T-helper 2 cell treated with Interferon-gamma antibody and Interleukin-4, amounts not matched to agents 100 ng/mL and 5 ng/mL, for 36 hours (primary cell): ENCODE measurements at places on chromosomes 6 and 20. TPM values are rescaled to one million over a fixed set of nuclear protein-coding genes. Genes with fewer than 3 reads are reported as not detected.

Gene SRMS
- not detected in 2 replicates for total RNA-seq

Gene MICB
- total RNA-seq, result 51.2 and 54.9 TPM in 2 replicates

Gene ZBTB46
- total RNA-seq, result 0.16 and 0.32 TPM in 2 replicates

Gene GRM1
- total RNA-seq, result not detected in 2 replicates

Gene SYCP2L
- 0.34 and 0.36 TPM in 2 replicates for total RNA-seq

Gene OR2H1
- total RNA-seq, result not detected in 2 replicates
